Activated CD4-positive, alpha-beta T cell treated with anti-CD3 and anti-CD28 coated beads for 1 hour (primary cell): ENCODE measurements at places on chromosomes 16 and 17.

- DNase-seq, result no peak
Measured at GRCh38 chr16:57361404-57361803, 2.8 kb downstream of the CCL22 start.

DNA sequence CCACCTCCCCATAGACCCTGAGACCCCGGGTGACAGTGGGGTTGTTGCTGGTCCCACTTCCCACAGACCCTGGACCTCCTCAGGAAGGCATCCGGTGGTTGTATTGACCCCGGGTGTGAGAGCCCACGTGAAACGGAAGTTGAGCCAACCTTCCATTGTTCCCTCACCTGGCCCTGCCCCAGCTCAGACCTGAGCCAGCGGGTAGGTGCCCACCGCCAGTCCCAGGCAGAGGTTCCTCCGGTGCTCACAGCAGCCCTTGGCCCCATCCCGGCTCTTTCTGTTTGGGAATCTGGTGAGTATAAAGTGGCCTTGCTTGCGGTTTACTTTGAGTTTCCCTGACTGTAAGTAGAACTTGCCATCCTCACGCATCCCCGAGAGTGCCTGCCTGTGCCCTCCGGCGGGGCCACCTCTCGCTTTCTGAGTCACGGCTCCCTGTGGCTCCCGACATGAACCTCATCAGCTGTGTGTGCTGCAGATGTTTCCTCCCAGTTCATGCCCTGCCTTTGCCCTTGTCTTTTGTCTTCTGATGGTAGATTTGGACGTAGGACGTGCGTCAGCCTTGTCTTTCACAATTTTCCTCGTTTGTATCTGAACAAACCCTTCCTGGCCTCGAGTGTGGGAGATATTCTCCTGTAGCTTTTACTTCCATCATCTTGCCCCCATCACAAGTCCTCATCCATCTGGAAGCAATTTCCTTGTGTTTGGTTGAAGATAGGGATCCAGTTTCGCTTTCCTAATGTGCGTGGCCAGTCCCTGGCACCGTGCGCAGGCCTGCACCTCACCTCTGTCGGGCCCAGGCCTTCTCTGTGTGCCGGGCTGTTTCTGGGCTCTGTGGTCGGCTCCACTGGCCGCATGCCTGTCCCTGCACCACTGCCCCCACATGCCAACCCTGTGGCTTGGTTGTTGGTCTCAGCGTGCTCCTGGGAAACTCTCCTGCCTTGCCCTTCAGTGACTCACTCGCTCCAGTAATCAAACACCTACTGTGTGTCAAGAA, 76.0 kb downstream of the METRNL start:
- DNase-seq, result no peak

GRCh38 chr16:14420721-14421488, 209.2 kb downstream of the PARN start:
- no peak for DNase-seq

GRCh38 chr17:78544881-78545755, 32.1 kb downstream of the DNAH17 start:
- DNase-seq, result no peak
